ENCODE measurements at places on chromosomes 2 and 18.

GRCh38 chr2:239940861-239941570 is 84.1 kb downstream of the NDUFA10 start:
- DNase-seq, result no peak

GRCh38 chr18:39007031-39007902 is 1441.7 kb upstream of the CELF4 start:
- DNase-seq, result no peak

DNA sequence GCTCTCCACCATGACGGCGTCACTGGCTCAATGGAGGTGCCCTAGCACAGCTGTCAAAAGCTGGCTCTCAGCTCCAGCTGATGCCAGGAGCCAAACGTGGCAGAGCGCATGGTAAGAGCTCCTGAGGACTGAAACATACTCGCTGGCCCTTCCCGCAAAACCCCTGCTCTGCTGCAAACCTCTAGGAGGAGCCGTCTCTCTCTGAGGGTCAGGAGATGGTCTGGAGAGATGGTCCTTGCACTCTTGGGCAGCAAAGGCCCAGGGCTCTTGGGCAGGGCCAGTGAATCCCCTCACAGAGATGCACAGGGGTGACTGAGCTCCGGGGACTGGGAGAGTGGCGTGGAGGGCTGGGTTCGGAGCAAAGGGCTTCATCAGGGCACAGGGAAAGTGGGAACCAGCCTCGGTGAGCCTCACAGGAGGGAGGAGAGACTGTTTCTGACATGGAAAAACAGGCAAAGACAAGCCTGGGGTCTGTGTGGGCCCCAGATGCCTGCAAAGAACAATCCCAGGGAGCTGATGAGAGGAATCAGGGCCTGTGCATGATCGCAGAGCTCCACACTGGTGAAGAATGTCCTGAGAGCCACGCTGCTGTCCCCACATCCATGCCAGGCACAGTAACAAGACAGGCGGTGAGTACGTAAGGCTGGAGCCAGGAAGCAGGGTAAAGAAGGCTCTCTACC is 17.2 kb downstream of the SNORC start:
- no peak for DNase-seq

GRCh38 chr18:79852561-79853302 is 55.0 kb downstream of the KCNG2 start:
- DNase-seq, result no peak

DNA sequence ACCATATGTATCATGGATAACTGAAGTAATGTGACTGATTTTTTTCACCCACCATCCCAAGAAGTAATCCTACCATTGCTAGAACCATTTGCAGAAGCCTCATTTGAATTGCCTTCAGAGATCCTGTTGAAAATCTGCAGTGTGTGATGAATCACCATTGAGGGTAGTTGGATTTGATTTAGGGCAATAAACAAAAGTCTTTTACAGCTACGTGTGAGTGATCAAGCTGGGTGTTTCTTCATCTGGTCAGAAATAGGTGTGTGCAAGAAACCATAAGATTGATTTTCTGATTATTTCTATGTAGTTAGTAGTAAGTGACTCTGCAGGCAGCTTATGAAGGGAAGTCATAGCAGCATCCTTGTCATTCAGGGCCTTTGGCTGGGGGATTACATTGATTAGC is 159.6 kb downstream of the MGAT5 start:
- DNase-seq, result no peak

DNA sequence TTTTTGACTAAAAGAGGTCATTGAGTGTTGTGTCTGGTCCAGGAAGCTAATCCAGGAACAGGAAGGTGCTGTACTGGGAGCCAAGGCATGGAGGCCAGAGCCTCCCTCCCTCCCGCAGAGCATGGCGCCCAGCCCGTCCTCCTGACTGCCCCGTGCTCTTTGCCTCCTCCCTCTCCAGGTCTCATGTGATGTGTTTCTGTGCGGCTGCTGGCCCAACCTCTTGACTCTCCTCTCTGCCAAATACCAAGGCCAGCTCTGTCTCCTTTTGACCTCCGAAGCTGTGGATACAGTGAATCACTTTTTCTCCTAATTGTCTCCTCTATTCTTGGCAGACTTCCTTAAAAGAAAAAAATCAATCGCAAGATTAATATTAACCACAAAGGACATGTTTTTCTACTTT is 284.1 kb downstream of the PHLPP1 start:
- no peak for DNase-seq

GRCh38 chr2:76953733-76954347 is 568.3 kb downstream of the LRRTM4 start:
- peak; percentile 37 for DNase-seq

GRCh38 chr2:94762600-94762999 is 108.6 kb upstream of the TEKT4 start:
- DNase-seq, result no peak

- no peak for DNase-seq
These were observed 35.2 kb downstream of the NPPC start for GRCh38 chr2:231890896-231891513.

- DNase-seq, result peak; percentile 72
These were observed at the start of gene OSBPL6 for GRCh38 chr2:178193823-178194599. Gene OSBPL6, plus strand, starts transcription at chr2:178194512. Its CDS starts 111,673 bp downstream, at chr2:178306185.

DNA sequence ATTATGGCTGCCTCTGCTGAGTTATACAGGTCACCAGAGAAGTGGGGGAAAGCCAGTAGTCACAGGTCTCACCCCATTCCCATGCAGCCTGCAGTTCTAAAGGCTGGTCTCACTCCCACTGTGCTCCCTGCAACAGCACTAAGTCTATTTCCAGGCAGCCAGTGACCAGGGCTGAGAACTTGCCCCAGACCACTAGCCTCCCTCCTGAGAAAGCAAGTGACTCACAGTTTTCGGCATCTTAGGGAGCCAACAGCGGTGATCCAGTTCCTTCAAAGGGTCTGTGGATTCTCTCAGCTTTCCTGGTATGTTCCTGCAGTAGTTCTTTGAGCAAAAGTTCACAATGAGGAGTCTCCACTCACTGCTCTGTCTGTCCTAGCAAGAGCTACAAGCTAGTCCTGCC is 329.6 kb upstream of the MAP2 start:
- no peak for DNase-seq

GRCh38 chr2:238278626-238279323 is 9.6 kb downstream of the PER2 start:
- DNase-seq, result no peak

DNA sequence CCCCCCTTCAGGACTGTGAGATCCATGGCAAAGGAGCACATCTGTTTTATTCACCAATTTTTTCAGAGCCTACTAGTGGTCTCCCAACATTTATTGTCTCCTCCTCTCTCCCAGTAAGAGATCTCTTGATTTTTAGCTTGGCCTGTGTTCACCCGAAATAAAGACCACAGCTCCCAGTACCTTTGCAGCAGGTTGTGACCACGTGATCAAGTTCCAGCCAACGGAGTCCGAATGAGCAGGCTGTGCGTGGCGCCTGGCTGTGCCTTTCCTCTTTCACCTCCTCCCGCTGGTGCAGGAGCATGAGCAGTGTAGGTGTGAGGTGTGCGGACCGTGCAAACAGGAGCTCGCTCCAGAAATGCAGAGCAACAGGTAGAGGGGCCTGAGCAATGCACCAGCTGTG is 143.6 kb upstream of the GLI2 start:
- DNase-seq, result no peak

- DNase-seq, result no peak
These were observed 178.9 kb upstream of the FANCL start for GRCh38 chr2:58419983-58420382.

DNA sequence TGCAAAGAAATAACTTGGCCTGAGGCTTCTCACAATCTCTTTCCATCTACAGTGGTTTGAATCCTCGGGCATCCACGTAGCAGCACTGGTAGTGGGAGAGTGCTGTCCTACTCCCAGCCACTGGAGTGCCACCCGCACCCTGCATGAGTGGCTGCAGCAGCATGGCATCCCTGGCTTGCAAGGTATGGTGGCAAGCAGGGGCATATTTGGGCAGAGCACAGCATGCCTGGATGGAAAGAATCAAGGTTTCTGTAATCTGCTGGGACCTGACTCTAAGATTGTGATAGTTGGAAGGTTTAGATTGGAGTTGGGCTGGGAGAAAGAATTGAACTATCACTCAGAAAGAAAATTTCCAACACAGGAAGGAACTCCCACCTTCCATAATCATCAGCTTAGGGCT is 4.0 kb downstream of the CAD start:
- DNase-seq, result no peak

DNA sequence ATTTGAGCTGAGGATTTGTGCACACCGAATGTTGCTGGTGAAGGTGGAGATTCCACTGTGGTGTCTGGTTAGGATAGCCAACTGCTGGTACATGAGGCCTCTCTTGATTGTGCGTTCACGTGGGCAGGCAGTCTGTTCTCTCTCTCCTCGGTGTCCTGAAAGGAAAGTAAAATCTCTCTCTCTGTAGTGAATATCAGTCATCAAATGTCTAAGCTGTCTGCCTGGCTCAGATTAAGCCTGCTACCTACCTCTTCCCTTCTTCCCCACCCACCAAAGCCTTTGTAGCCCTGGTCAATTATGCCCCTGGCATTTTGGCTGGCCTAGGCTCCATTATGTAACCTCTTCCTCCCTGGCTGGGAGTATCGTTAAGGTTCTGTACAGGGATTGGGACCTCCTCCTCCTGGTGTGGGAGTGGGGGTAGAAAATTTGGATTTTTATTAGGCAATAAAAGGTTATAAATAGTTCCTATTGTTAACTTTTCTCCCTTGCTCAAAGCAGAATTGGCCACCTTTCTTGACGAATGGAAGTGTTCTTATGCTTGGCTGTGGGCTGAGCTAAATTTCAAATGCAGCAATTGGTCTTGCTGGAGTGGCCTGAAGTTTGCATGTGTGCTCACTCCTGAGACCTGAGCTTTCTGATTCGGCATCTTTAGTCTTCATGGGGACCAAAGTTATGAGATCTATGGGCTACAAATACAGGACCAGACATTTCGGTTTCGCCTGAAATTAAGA is 148.8 kb downstream of the WDSUB1 start:
- DNase-seq, result peak; percentile 87

GRCh38 chr2:35339211-35339610 is 1016.4 kb upstream of the CRIM1 start:
- DNase-seq, result no peak

- no peak for DNase-seq
These were observed 257.2 kb downstream of the SRBD1 start for GRCh38 chr2:45353879-45354278.

GRCh38 chr2:55010915-55011314 is 39.3 kb downstream of the RTN4 start:
- DNase-seq, result peak; percentile 34

GRCh38 chr18:74724186-74724585 is 126.5 kb downstream of the ZNF407 start:
- no peak for DNase-seq

- DNase-seq, result no peak
These were observed 146.6 kb downstream of the PIEZO2 start for GRCh38 chr18:11002796-11003195.

- no peak for DNase-seq
These were observed 7.2 kb downstream of the PASK start for GRCh38 chr2:241142063-241142462.

DNA sequence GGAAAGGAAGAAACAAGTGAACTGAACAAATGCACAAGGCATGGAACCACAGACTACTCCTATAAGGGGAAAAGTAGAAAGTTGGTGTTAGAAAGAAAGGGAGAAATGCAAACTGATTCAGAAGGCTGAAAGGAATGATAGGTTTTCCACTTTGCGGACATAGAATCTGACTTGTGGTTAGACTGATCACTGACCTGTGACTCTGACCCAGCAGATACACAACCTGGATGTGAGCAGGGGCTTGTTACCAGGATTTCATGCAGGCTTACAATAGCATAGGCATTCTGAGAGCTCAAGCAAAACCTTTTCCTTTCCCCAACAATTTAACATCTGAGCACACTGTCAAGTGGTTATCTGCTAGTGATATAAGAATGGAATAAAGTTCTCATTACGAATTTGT is 237.0 kb upstream of the CDH20 start:
- DNase-seq, result no peak

DNA sequence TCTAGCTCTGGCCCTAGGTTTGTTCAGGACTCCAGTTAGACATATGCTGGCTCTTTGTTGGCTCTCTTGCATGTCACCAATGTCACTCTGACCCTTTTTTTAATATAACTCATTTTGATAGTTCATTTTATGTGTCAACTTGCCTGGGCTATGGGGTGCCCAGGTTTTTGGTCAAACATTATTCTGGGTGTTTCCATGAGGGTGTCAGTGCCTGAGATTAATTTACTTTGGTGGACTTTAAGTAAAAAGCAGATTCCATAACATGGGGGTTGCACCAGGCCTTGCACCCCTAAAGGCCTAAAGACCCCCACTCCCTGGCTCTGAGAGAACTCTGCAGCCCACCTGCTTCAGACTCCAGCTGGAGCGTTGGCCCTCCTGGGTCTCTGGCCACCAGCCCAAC is 48.1 kb upstream of the SNTG2 start:
- DNase-seq, result no peak

Data from hematopoietic multipotent progenitor cell treated with erythropoietin and hydrocortisone succinate and interleukin-3 and kit ligand, for 8 days (in vitro differentiated cells).